Activated CD4-positive, CD25-positive, alpha-beta regulatory T cell treated with anti-CD3 and anti-CD28 coated beads, Interleukin-2, amount 50 U/mL, for 24 hours (primary cell): ENCODE measurements at places on chromosomes 4 and X.

GRCh38 chrX:6002056-6002455 is 226.6 kb downstream of the NLGN4X start:
- no peak for ATAC-seq

- ATAC-seq: no peak
Measured at GRCh38 chrX:74180716-74181115, 123.3 kb upstream of the ZCCHC13 start.

DNA sequence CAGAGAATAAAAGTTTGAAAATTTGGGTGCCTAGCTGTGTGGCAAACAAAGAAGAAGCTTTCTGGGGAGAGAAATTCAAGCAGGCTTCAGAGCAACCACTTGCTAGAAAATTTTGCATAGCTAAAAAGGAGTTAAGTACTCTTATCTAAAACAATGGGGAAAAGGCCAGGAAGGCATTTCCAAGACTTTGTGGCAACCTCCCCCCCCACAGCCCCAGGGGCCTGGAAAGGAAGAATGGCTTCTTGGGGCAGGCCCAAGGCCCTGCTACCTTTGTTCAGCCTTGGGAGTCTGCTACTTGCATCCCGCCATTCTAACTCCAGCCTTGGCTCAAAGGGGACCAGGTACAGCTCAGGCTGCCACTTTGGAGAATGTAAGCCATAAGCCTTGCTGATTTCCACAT is 102.2 kb downstream of the PTCHD1 start:
- no peak for ATAC-seq

DNA sequence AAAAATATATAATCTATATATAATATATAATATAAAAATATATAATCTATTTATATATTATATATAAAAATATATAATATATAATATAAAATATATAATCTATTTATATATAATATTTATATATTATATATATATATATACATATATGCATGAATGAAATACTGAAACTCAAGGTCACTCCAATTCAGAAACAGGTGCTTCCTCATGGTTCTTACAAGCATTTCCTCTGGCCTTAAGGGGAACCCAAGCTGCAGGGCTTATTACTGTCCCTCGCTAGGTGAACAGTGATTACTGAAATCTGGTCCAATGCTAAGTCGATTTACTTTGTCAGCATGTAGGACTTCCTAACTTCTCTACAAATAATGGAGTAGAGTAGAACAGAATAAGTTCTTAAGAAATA is 174.3 kb downstream of the GPM6A start:
- ATAC-seq: no peak

GRCh38 chr4:124564121-124564520 is 148.4 kb downstream of the ANKRD50 start:
- ATAC-seq: no peak

- no peak for ATAC-seq
Measured at GRCh38 chrX:65707151-65707550, 39.7 kb downstream of the MSN start.

GRCh38 chr4:5371415-5372190 is 320.3 kb downstream of the STK32B start:
- ATAC-seq: no peak

DNA sequence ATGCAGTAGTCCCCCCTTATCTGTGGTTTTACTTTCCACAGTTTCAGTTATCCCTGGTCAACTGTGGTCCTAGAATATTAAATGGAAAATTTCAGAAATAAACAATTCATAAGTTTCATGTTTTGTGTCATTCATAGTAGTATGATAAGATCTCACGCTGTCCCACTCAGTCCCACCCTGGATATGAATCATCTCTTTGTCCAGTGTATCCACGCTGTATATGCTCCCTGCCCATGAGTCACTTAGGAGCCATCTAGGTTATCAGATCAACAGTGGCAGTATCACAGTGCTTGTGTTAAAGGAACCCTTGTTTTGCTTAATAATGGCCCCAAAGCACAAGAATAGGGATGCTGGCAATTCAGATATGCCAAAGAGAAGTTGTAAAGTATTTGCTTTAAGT is 16.2 kb upstream of the SYTL4 start:
- ATAC-seq: no peak

DNA sequence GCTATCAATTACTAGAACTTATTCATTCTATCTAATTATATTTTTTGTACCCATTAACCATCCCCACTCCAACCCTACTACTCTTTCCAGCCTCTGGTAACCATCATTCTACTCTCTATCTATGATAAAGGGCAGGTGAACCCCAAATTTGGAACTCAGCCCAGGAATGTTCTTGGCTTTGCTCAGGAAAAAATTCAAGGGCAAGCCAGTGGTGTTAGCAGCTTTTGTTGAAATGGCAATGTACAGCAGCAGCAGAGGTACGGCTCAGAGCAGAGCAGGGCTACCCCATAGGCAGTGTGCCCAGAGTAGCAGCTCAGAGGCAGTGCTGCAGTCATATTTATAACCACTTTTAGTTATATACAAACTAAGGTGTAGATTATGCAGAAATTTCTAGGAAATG is 138.2 kb downstream of the RNF150 start:
- ATAC-seq: no peak

GRCh38 chr4:8198906-8199593 is at the start of gene SH3TC1:
TSS of gene SH3TC1 (plus strand) at chr4:8199290. CDS start at chr4:8205195, 5,905 bp downstream.
- peak; percentile 82 for ATAC-seq

GRCh38 chr4:4395849-4396627 is 9.1 kb downstream of the NSG1 start:
- no peak for ATAC-seq

GRCh38 chrX:96685210-96686099 is 813 bp downstream of the DIAPH2 start:
- peak; percentile 61 for ATAC-seq

GRCh38 chr4:40365766-40366165 is 30.6 kb downstream of the CHRNA9 start:
- ATAC-seq: no peak

DNA sequence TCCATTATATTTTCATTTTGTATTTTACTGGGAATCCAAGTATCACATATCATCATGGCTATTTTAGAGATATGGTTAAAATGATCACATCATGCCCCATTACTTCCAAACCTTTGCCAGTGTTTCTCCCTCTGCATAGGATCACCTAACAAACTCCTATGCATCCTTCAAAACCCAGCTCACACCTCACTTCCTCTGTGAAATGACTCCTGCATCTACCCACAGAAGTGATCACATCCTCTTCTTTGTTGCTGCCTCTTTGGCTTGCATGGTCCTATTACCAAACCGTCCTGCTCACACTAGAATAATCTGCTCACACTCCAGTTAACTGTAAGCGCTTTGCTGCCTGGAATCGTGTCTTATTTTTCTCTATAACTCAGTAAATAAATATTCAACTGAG is 74.7 kb upstream of the C4orf50 start:
- no peak for ATAC-seq

- ATAC-seq: no peak
Measured at GRCh38 chr4:103052779-103053178, 23.8 kb downstream of the SLC9B2 start.

- ATAC-seq: no peak
Measured at GRCh38 chrX:40727581-40728252, 7.6 kb downstream of the MED14 start.

DNA sequence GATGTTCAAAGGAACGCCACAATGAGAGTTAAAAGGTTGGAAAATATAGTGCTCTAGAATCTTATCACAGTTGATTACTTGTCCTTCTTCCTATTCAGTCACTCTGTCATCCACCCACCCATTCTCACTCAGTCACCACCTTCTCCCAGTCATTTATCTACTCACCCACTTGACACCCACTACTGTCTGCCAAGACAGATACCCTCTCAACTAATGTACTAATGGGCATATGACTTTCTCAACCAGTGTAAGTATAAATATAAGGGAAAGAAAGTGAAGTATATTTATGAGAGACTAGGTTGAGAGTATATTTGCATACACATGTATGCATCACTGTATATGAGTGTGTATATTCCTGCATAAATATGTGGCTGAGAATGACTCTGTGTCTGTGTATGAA is 20.0 kb downstream of the MID2 start:
- ATAC-seq: peak; percentile 81

DNA sequence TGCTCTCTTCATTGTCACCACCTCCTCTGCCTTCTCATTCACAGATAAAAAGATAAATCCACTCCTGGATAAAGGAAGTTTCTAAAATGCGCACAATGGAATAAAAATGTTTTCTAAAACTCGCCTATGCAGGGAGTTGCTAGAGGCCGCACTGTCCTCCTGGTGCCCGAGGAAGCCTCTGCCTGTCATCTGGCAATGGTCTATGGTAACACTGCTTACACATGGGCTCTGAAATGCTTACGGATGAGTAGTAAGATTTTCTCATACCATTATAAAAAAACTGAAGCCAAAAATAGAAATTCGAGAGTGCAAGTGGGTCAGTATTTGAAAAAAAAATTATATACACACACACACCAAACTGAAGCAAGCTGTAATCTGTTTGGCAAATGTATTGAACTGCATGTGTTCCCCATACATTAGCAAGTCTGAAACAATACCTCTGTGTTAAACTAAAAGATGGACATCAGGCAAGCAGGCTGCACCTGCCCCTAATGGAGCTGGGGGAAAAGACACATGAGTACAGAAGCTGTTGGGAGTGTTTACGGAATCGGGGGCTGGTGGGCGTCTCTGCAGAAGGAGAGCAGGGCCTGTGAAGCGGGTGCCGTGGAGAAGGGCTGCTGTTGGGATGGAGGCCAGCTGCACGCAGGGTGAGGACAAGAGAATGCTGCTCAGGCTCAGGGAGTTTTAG is 103.3 kb upstream of the FAT1 start:
- ATAC-seq: no peak

- no peak for ATAC-seq
Measured at GRCh38 chrX:72573158-72573511, 492 bp upstream of the HDAC8 start.

- no peak for ATAC-seq
Measured at GRCh38 chr4:8502836-8503585, 62.4 kb downstream of the TRMT44 start.

- ATAC-seq: no peak
Measured at GRCh38 chr4:150573534-150573933, 8.4 kb upstream of the MAB21L2 start.

DNA sequence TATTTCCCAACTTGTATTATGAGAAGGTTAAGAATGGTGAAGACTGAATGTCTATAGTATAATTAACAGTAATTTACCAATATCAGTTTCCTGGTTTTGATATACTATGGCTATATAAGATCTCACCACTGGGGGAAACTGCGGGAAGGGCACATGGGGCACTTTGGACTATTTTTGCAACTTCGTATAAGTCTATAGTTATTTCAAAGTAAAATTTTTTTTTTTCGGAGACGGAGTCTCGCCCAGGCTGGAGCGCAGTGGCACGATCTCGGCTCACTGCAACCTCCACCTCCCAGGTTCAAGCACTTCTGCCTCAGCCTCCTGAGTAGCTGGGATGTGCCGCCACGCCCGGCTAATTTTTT is 46.1 kb downstream of the CXorf58 start:
- ATAC-seq: no peak

DNA sequence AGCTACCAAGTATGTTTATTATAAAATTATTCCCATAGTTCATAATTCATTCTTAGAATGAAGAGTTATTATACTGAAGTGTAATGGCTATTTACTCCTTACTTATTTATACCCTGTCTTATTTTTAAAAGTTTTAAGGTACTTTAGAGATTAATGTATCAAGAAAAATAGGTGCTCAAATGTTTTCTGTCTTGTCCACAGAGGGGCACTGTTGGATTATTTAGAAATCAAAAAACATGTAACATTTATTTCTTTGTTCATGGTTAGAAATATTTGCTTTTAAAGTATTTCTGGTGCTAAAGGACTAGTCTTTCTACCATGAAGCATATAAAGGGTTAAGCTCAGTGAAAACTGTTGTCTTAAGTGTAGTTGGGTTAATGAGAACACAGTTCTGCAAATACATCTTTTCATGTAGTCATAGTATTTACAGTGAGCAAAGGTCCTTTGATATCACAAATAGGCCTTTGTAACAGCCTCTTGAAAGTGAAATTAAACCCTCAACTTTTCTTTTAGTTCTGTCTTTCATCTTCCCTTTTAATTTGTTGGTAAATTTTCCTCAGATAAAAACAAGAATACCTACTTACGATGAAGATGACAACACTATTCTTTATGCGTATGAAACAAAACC is 7.7 kb downstream of the SCML1 start:
- no peak for ATAC-seq

GRCh38 chrX:97374266-97374665 is 490.6 kb downstream of the RPA4 start:
- ATAC-seq: no peak

- peak; percentile 43 for ATAC-seq
Measured at GRCh38 chrX:39827951-39828350, 269.8 kb downstream of the BCOR start.

DNA sequence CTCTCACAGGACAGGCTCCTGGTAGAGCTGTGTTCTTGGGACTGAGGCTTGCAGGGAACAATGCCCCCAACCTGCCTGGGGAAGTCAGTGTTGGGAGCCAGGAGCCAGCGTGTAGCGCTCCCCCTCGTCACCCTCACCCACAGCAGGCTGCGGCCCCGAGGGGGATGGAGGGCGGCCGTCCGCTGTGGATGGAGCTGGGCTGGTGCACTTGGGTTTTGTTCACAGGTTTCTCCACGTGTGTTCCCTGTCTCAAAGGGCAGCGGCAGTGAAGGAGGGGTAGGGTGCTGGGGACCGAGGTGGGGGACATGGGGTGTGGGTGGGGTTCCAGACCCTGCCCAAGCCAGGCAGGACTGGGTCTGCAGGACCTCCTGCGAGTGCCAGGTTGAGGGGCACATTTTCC is 69.1 kb downstream of the RGS12 start:
- ATAC-seq: no peak

DNA sequence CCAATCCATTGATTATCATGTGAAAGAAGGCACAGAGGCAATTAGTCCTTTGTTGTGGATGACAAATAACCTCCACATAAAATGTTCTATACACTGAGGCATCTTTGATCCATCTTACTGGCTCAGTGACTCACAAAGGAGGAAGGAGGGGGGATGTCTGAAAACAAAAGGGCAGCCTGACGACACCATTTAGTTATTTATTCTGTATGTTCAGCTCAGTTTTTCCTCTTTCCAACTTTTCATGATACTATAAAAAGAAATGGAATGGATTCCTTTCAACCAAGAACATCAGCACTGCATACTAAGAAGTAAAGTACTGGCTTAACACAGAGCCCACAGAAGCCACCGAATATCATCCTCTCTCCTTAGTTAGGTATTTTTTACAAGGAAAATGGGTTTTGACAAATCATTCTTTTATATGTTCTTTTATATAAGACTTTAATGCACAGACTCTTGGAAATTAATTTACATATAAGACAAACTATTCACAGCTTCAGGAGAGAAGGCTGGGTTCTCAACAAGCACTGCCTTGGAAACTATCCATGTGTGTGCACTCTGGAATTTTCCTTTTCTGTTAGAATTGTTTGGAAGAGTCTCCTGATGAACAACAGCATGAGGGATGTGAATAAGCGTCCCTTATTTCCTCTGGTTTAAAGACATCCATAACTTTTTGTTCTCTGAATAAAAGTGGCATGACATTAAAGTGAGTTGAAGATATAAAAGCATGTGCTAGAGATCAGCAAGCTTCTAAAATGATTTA is 135.6 kb downstream of the TSPAN5 start:
- peak; percentile 52 for ATAC-seq

- ATAC-seq: no peak
Measured at GRCh38 chr4:143372093-143372915, 35.6 kb downstream of the GAB1 start.
